ENCODE measurements at places on chromosomes 2 and 18. TPM values are rescaled to one million over a fixed set of nuclear protein-coding genes. Genes with fewer than 3 reads are reported as not detected.

- no peak for DNase-seq
These were observed 28.5 kb upstream of the C18orf32 start for GRCh38 chr18:49515516-49515915.

DNA sequence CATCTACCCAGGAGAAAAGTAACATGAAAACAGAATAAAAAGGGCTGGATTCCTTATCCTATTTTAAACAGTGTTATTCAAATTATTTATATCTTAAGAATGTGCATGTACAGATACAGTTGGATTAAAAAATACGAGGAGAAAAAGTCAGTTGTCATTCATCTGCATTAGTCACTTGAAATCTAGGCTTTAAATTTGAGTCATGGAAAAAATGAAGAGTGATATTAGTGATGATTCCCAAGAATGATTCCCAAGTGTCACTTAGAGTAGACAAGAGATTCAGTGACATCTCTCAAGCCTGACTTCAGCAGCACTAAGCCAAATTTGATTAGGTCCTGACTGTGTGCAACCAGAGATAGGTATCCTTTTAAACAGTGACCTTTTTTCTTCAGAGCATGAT is 394.2 kb downstream of the IRS1 start:
- DNase-seq = no peak

GRCh38 chr2:191105082-191105481 is 45.7 kb downstream of the STAT4 start:
- DNase-seq = no peak

DNA sequence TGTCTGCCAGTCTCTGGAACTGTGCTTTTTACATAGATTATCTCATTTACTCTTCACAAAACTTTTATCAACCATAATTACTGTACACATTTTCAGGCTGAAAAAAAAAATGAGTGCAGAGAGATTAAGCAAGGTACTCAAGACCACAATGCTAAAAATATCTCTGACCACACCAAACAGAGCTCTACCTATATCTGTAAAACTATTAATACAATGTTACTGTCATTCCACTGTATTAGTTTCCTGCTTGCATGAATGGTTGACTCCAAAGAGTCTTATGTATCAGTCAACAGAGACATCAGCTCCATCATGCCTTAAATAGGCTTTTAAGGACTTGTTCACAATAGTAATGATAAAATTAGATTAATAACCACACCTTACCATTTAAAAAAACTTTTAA is 134.7 kb upstream of the CCDC150 start:
- no peak for DNase-seq

- DNase-seq = no peak
These were observed 905 bp downstream of the TTLL4 start for GRCh38 chr2:218711550-218711929.

- no peak for DNase-seq
These were observed 318.4 kb downstream of the AGAP1 start for GRCh38 chr2:235812185-235812665.

- DNase-seq = no peak
These were observed 5.9 kb upstream of the NEURL3 start for GRCh38 chr2:96510931-96511595.

Gene CMPK2
- 0.92 TPM for total RNA-seq

DNA sequence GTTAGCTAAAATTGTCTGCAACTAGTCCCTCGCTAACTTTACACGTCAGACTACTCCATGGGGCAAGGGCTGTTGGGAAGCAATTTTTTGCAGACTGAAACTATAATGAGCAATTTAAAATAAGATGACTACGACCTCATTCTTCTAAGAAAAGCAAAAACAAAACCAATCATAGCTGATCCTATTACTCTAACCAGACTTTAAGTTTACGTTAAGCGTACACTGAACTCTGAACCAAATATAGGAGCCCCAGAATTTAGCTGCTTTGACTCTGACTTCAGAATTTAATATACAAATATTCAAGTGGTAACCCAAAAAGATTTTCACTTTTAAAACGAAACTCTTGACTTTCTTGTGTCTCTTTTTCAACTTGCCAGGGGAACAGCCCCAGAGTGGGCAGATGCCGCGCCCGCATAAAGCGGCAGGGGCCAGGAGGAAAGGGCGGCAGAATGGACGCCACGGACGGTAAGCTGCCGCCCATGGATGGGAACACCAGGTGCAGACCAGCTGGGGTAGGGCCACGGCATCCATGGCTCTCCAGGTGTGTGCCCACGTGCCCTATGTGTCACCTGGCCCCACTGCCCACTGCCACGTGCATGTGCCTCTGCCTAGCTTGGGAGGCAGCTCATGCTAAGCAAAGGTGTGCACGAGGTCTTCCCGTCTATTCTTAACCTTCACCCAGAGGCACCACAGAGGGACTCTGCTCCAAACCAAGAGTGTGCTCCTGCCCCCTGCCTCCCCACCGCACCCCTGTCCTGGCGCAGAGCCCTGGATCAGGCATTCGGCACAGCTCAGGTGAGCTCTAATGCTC is 217.6 kb downstream of the HDAC4 start:
- DNase-seq = no peak

DNA sequence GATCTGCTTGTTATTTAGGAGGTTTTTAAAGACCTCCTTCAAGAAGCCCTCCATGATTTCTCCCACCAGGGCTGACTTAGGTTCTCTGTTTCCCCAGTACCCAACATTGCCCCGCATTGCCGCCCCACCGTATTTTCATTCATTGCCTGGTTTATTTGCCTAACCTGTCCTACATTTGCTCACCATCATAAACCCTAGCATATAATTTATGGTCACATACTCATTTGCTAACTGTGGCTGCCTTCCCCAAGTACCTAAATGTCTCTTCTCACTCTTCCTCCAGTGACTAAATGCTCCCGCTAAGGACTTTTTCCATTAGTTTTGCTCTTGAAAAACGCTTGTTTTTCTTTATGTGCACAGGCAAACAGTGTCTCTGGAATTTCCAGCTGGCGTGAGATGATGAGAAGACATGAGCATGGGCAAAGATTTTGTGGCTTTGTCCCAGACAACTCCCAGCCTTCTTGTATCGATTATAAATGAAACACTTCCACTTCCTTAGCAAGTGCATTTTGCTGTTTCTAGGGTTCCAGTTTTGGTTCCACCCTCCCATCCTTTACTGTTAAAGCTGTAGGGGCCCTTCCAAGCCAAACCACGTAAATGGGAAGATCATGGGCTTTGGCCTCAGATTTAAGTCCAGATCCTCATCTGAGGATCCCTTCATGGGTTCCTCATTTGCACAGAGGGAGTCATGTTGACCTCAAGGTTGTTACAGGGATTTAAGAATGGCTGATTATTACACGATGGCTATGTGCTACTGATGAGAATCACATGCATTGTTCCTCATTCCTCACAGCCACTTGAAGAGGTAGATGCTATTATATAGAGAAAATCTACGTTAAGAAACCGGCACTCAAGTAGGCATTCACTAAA is 21.0 kb upstream of the ARMC9 start:
- no peak for DNase-seq

- no peak for DNase-seq
These were observed 791.4 kb upstream of the FANCL start for GRCh38 chr2:59032499-59032898.

Gene LAMA1
- 0.07 TPM for total RNA-seq

Gene SAG
- total RNA-seq = not detected

DNA sequence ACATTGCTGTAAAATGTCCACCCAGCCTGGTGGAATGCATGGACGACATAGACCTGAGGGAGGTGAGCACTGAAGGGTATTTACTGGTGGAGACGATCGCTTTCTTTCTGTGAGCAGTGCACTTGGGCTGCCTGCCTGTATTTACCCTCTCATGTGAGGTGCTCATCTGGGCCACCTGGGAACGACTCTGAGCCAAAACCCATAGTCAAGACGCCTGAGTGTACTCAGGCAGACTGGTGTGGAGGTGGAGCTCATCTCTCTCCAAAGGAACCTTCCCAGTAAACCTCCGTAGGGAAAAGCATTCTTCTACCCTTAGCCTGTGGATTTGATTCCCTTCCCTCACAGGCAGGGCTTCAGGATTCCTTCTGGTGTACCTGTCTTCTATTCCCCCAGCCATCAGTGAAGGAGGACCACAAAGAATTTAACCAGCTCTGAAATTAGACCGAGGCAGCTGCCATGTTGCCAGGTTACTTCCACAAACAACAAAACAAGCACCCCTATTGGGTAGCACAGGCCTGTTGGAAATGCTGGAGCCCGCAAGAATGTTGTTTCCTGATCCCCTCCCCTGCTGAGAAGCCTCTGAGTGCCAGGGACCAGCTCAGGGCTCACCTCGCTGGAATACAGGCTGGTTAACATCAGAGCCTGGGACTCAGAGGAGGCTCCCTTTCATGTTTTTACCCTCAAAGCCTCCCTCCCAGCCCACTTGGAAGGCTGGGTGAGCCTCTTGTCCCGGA is 47.5 kb upstream of the TXNDC2 start:
- no peak for DNase-seq

Gene CYRIA
- total RNA-seq = 27.0 TPM

Gene SLC16A14
- total RNA-seq = 0.21 TPM

DNA sequence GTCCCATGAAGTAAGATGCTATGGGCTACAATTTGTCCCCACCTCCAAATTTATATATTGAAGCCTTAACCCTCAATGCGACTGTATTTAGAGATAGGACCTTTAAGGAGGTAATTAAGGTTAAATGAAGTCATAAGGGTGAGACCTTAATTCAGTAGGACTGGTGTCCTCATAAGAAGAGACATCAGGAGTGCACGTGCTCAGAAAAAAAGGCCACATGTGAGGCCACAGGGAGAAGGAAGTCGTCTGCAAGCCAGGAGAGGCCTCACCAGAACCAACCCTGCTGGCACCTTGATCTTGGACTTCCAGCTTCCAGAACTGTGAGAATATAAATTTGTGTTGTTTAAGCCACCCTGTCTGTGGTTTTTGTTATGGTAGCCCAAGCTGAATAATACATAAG is 25.5 kb upstream of the TEX44 start:
- DNase-seq = no peak

DNA sequence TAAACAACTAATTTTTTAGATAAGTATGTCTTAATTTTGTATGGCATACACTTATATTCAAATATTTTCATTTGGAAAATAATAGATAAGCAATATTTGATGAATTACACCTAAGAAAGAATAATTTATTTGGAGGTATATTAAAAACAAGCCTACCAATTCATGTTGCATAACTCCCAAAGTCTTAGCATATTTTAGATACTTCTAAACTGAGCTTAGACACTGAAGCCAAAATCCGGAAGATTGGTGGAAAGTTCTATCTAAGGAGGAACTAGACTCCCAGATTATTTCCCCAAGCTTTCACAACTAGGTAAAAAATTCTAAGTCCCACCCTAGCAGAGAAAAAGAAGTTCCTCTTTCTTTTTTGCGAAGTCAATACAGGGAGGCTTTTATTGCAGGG is 221.0 kb upstream of the MMADHC start:
- DNase-seq = no peak

DNA sequence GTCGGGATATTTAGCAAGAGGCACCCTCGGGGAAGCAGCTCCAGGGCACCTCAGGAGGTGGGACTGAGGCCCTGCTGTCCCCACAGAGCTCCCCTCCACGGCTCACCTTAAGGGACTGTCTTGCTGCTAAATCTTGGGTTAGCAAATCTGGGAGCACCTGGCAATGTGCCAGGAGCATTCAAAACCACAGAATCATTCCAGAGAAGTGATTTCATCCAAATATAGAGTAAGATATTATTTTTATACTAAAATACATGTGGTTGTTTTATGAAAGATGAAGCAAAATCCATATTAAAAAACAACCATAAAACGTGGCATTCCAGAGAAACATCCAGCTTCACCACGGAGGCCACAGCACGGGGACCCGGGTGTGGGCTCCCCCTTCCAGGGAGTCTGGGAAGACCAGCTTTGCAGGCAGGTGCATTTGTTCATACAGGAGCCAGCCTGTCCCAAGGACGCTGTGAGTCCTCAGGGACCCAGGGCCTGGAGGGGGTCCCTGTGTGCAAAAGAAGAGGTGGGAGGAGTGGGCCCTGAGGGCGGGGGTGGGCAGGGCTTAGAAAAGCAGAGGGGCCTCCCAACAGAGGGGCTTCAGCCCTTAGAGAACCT is 16.3 kb downstream of the HS1BP3 start:
- DNase-seq = no peak

Gene SLC4A3
- 0.13 TPM for total RNA-seq

GRCh38 chr18:2549462-2549861 is 21.8 kb downstream of the METTL4 start:
- no peak for DNase-seq

DNA sequence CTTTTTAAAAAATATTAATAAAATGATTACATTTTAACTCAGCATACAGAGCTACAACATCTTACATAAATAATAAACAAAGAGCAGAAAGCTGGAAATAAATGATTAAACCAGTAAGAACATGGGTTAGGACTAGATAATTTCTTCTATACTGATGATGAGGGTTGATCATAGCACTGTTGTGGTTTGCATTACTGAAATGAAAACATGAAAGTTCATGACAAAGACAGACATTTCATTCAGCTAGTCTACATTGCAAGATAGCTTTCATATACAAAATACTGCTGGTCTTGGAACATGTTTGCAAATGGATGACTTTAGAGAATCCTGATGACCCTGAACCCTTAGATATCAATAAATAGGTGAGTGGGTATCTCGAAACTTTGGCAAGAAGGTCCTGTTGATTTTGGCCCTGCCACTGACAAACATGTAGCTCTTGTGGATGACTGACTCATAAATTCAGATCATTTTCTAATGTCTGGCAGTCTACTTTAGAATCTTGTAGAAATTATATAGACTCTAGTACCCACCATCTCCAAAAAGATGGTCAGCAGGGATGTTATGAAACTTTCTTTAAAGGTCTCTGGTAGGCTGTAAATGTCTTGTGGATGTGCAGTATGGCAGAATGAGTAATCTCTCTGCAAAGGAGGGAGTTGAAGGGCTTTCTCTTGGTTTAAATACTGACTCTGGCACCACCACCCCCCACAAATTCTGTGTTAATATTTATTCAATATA is 15.5 kb upstream of the CDC42EP3 start:
- no peak for DNase-seq

Gene RPRD1A
- 57.9 TPM for total RNA-seq

- no peak for DNase-seq
These were observed 668.0 kb upstream of the FAM98A start for GRCh38 chr2:34266908-34267697.

- DNase-seq = no peak
These were observed 24.4 kb downstream of the UBE2E3 start for GRCh38 chr2:181004647-181005325.

All from pulmonary artery endothelial cell (primary cell).